AG04449 (cell line): ENCODE measurements at places on chromosomes 5 and 9.

GRCh38 chr5:180170106-180170809 lies 38.8 kb downstream of the RASGEF1C start:
- no peak for DNase-seq

GRCh38 chr5:79834098-79834753 lies 144.6 kb downstream of the CMYA5 start:
- DNase-seq: no peak

GRCh38 chr5:95826949-95827891 lies 4.7 kb upstream of the GLRX start:
- no peak for DNase-seq

DNA sequence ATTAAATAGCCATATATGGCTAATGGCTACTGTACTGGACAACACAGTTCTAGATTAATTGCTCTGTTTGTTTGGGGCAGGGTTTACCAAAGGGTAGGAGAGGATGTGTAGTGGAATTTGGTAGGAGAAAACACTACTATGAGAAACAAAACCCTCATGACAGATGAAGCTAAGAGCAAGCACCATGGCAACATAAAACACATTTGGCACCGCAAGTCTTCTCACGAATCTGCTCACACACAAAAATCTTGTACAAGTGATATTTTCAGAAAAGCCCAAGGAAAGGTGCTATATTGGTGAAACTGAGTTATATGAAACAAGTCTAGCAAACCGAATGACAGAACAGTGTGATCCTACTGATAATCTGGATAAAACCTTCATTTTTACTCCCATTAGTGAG lies 38.5 kb downstream of the CSF2 start:
- no peak for DNase-seq

DNA sequence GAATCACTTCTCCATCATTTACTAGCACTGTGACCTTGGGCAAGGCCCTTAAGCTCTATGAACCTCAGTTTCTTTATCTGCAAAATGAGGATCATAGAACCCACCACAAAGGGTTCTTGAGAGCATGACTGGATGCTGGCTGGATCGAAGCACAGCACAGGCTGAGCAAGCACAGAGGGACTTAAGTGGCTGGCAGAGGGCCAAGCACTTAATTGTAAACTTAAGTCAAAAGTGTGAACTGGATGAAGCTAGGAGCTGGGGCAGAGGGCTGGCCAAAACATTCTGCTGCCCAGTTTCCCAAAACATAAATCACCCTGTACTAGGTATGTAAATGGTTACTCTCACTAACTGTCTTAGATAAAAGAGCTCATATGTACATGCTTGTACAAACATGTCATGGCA lies 112.3 kb upstream of the WWC1 start:
- no peak for DNase-seq

GRCh38 chr5:160787240-160787639 lies 64.8 kb downstream of the ATP10B start:
- no peak for DNase-seq

DNA sequence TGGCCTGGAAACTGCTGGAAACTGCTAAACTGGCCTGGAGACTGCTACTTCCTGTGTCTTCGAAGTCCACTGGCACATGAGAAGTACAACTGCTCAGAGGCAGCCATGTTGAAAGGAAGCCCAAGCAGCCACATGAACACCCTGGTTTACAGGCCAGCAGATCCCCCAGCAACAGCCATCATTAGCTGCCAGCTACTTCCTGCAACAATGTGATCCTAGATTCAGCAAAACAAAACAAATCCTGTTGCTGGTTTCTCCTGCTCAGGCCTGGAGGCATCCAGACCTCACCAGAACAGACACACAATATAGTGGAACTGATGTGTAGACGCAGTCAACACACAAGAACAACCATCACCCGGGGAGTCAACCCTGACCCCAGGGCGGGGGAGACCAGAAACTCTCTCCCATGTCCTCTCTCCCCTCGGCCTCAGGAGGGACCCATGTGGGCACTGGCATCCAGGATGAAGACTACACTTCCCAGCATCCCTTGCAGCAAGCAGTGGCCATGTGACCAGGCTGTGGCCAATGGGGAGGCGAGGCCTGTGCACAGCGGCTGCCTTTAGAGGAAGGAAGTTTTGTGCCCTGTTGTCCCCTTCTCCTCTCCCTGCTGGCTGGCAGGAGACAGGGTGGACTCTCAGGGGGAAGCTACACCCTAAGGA lies 9.2 kb upstream of the LCN15 start:
- no peak for DNase-seq

DNA sequence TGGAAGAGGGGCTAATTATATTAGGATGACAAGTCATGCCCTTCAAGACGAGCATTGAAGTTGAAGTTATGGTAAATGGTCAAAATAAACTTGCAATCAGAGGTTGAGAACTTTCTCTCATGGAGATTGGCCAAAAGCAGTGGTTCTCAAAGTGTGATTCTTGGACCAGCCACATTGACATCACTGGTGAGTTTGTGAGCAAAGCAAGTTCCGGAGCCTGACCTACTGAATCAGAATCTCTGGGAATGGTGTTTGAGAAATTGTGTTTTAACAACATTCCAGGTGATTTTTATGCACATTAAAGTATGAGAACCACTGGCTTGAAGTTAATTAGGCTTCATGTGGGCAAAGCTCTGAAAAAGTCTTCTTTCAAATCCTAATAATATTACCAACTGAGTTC lies 403.5 kb downstream of the ZSWIM6 start:
- DNase-seq: no peak

DNA sequence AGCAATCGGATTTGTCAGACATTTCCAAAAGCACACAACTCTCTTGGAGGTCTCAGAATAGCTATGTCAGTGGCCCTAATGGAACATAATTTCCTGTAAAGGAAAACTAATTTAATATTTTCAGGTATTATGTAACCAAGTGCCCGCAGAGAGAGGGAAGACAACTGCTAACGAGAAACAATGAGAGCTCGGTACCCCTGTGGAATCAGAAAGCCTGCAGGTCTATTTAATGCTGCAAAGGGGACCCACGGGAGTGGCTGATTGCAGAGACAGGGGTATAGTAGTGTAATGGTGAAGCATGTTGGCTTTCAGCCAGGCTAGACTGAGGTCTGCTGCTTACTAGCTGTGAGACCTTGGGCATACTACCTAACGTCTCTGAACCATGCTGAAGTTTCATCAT lies 508.1 kb upstream of the BRINP1 start:
- DNase-seq: no peak

- DNase-seq: no peak
Measured at GRCh38 chr5:67335426-67335825, 138.8 kb upstream of the CD180 start.

GRCh38 chr9:78221425-78221824 lies 14.4 kb upstream of the CEP78 start:
- no peak for DNase-seq

DNA sequence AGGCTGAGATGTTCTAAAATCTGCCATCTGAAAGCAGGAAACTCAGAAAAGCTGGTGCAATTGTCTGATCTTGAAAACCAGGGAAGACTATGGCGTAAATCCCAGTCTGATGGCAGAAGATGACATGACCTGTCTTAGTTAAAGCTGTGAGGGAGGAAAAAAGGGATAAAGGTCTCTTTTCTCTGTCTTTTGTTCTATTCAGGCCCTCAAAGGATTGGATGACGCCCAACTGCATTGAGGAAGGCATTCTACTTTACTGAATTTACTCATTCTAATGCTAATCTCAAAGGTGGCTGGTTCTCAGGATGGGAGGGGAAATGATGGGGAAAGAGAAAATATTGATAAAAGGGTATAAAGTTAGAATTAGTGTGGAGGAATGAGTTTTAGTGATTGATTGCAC lies 312.8 kb upstream of the CTNND2 start:
- DNase-seq: no peak

GRCh38 chr9:36862206-36863145 lies 171.6 kb downstream of the PAX5 start:
- no peak for DNase-seq
